ENCODE measurements at places on chromosomes 1 and 21.

DNA sequence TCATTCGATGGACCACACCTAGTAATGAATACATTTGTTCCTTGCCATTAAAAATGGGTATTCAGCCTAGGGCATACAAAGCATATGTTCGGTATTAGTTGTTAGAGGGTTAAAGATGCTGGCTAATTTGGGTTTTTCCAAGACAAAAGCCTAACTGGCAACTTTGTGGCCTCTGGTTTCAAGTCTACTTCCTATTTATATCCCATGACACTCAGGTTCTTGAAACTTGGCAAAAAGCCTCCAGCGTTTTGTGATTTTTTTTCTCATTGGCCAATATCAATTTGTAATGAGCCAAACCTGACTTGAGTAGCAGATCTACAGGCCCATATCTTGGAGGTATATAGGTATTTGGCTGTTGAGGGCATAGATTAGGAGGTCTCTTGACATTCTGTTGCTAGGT lies 75.3 kb downstream of the C1orf21 start:
- DNase-seq: no peak

GRCh38 chr1:117110774-117111173 lies 10.8 kb downstream of the TRIM45 start:
- no peak for DNase-seq

DNA sequence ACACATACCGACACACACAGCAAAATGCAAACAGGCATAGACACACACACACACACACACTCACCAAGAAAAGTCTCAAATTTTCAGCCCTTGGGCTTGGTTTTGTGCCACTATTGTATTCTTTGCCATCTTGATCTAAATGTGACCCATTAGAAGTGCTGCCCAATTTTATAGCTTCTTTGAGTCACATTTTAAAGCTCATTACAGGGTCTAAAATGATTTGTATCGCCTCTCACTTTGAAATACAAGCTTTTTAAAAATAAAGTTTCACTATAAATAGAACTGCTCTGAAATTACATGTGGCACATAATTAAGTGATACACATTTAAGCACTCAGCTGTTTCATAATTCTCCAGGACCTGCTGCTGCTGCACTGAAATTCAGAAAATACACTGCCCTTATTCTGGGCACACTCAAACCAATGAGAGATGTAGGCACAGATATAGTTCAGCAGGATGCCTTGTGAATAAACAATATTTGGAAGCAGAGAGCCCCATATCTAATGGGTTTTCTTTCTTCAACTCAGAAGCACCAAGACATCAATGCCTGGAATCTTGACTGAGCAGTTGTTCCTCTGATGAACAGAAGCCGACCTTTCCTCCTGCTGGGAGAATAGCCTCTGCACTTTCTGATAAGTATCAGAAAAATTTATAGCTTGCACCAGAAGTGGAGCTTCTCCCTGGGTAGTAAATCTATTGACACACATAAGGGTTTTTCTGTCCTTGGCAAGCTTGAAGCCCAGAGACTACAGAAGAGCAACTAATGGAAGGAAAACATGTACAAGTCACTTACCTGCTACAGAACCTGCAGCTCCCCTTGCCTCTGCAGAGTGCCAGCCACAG lies 37.0 kb upstream of the PLPPR4 start:
- no peak for DNase-seq

DNA sequence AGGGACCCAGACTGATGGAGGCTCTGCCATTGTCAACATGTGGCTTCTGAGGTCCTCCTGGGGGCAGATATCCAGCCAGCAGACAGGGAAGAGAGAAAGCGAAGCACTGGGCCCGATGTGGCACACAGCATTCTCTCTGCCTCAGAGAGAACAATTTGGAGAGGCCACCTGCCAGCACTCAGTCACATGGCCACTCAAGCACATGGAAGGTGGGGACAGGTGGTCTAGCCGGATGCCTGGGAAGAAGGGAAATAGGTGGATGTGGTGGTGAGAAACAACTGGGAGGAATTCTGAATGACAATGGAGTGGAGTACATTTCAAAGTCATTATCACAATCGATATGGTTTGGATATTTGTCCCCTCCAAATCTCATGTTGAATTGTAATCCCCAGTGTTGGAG lies 109.0 kb downstream of the UBE2U start:
- DNase-seq: no peak

- DNase-seq: no peak
These were observed 61.4 kb downstream of the RNASEL start for GRCh38 chr1:182527680-182528079.

DNA sequence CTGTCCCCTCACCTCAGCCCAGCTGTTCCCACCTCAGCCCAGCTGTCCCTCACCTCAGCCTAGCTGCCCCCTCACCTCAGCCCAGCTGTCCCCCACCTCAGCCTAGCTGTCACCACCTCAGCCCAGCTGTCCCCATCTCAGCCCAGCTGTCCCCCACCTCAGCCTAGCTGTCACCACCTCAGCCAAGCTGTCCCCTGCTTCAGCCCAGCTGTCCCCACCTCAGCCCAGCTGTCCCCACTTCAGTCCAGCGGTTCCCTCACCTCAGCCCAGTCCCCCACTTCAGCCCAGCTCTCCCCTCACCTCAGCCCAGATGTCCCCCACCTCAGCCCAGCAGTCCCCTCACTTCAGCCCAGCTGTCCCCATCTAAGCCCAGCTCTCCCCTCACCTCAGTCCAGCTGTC lies 88.4 kb upstream of the CSF3R start:
- DNase-seq: no peak

DNA sequence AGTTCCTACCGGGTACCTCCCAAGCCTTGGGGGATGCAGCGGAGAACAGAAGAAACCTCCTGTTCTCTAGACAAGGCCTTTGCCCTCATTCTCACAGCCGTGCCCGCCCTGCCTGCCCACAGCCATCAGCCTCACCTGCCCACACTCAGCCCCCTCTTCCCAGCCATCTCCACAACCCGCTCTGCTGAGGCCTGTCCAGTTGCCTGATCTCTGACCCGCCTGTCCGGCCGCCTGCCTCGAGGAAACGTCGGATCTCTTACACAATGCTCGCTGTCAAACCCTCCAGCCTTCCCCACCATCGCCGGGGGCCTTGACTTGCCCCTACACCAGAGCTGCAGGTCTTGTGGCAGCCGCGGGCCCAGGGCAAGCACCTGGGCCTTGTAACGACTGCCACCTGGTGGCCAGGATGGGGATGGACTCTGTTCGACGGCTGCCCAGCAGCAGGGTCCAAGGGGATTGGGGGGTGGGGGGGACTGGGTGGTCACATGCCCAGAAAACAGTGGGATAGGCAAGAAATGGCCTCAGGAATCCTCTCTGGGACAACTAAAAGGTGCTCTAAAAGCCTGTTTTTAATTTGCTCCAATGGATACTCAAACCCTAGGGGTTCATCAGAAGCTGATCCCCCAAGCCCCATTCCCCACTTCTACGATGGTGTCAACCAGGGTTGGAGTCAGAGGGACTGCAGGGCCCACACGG lies 31.0 kb downstream of the SLC45A1 start:
- DNase-seq: peak; percentile 59

- no peak for DNase-seq
These were observed 28.7 kb downstream of the PSMB4 start for GRCh38 chr1:151428068-151428467.

- DNase-seq: no peak
These were observed 67.1 kb upstream of the GCLM start for GRCh38 chr1:93976291-93976690.

- no peak for DNase-seq
These were observed 1.4 kb downstream of the PRXL2B start for GRCh38 chr1:2587860-2588571.

GRCh38 chr1:18861082-18861481 lies 1.6 kb upstream of the TAS1R2 start:
- no peak for DNase-seq

GRCh38 chr1:12565966-12566352 lies 52.1 kb downstream of the DHRS3 start:
- no peak for DNase-seq

DNA sequence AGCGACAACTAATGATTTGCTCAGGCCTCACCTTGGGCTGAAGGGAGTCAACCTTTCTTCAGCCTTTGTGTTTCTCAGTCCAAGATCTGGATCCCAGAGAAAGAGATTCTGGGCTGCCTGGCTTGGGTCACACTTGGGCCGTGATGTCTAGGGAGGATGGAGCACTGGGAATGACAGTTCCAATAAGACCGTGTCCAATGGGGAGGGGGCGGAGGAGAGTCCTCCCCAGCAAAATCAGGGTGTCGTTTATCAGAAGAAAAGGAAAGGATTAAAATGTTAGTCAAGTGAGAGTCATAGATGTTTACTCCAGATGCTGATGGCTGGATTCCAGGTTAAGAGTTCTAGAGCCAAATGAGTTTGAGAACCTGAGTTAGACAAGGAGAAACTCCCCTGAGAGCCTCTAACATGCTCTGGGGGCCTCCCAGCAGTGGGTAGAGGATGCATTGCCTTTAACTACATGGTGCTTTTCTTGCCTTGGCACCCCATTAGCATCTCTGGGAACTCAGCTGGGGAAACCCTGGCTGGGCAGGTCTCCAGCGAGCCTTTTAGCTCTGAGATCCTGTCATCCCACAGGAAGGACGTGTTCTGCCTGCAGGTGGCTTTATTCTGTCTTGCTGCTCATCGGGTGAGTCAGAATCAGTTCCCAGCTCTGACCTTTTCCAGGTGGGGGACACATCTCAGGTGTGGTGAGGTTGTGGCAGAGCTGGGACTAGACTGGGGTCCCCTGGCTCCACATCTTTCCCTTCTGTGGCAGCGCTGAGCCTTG lies 22.2 kb downstream of the NIPAL3 start:
- no peak for DNase-seq

All from stimulated activated CD4-positive, alpha-beta T cell treated with anti-CD3 and anti-CD28 coated beads, Interleukin-12 subunit alpha, Interleukin-12 subunit beta, amount 100 ng/mL, for 24 hours (primary cell).